SJCRH30 (cell line): ENCODE measurements at places on chromosomes 1 and 21.

- peaks cover 7% of the 10 kb centered on the region for H3K4me1 ChIP-seq
- H3K36me3 ChIP-seq = no peaks in the 10 kb centered on the region
Observed at GRCh38 chr1:12669529-12670068, 25.7 kb downstream of the AADACL4 start.

DNA sequence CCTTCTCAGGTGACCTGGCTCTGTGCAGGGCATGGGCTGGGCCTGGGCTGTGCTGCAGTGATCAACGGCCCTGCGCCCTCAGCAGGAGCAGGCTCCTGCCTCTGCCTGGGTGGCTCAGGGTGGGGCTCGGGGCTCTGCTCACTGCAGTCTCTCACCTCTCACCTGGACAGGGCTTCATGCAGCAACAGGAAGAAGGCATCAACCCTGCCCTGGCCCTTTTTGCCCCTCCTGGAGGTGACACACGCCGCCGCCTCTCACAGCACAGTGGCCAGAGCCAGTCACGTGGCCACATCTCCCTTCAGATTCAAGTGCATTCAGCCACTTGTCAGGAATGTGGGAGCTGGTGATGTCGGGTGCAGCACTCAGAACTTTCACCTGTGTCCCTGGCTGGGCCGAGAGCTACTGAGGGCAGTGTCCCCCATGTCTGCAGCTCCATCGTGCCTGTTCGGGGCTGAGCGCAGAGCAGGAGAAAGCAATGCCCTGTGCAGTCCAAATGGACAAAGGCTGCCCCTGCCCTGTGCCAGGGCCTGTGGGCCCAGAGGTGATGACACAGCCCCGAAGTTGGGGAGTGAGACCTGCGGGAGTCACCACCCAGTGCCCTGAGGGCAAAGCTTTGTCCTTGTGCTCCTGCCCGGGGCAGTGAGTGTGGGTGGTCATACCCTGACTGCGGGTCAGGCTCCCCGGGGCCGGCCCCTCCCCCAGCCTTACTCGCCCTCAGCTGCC is 314.0 kb downstream of the PTPRU start:
- no peak for DNase-seq
- H3K27me3 ChIP-seq = no peaks in the 10 kb centered on the region
- no peak overlapping the region for H3K4me3 ChIP-seq
- H3K4me1 ChIP-seq = no peaks in the 10 kb centered on the region
- no peak overlapping the region for H3K27ac ChIP-seq

DNA sequence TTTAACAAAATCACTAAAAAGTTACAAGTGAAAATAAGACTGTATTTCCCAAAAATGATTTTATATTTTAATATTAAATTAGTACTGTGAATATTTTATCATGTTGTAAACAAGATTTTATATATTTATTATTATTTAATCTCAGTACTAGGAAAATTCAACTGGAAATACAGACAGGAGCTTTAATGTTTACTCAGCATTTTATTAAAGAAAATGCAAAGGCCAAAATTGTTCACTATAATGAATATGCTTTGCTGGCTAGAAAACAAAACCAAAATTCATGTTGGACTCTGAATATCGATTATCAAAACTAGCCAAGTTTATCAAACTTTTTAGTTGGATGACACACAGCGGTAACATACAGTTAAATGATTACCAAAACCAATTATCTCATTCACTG is 782.3 kb downstream of the AMY1C start:
- no peaks in the 10 kb centered on the region for H3K27me3 ChIP-seq
- no peak overlapping the region for H3K27ac ChIP-seq
- no peaks in the 10 kb centered on the region for H3K36me3 ChIP-seq
- H3K4me1 ChIP-seq = no peaks in the 10 kb centered on the region

DNA sequence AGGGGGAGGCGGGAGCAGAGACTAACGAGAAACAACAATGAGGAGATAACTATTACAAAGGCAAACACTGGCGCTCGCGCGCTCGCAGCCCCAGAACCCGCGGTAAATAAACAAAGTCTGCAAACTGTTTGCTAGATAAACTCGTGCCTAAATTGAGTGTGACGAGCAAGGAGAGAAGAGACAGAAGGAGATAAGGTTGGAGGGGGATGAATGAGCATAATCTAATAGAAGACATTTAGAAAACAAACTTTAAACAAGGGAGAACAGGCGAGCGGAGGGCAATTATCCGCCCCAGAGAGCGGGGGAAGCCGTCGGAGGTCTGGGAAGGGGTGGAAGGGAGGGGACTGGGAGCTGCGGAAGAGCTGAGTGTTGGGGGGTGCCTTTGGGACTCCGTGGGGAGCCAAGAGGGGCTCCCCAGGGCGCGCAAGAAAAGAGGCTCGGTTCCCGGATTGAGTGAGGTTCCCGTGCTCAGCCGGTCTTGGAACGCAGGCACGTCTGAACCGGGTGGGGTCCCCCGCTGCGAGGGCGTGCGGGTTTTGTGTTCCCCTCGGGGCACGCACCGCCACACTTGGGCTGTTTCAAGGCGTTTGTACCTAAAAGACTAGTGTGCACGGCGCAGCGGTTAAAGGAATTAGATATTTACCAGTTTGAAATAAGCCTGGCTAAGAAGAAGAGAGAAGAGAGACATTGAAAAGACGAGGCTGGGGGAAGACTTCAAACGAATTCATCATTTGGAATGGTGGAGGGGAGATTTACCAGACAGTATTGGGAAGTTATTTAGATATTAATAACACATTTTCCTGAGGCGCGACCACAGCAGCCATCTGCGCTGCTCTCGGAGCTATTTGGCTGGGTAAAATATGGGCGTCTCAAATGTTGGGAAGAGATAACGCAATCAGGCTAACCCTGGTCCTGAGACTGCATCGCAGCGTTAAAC is 10.6 kb downstream of the PAX7 start:
- DNase-seq = no peak
- no peaks in the 10 kb centered on the region for H3K36me3 ChIP-seq
- H3K27me3 ChIP-seq = peaks cover 30% of the 10 kb centered on the region
- no peak overlapping the region for H3K27ac ChIP-seq
- H3K4me1 ChIP-seq = no peaks in the 10 kb centered on the region
